CD4-positive, alpha-beta T cell treated with Interleukin-17A for 1 hour (primary cell): ENCODE measurements at places on chromosomes 5 and 9.

DNA sequence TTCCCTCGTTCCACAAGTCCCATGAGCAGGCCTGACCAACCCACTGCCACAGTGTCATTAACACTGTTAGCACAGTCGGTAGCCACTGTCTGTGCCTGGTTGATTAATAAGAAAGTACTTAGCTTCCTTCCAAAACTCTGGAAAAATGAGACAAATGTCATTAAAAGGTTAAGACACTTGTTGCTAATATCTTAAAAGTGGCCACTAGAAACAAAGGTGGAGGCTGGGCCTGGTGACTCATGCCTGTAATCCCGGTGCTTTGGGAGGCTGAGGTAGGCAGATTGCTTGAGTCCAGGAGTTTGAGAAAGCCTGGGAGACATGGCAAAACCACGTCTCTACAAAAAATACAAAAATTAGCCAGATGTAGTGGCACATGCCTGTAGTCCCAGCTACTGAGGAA lies 194.0 kb downstream of the PDZD2 start:
- no peak for DNase-seq

GRCh38 chr9:105502276-105502675 lies 54.4 kb downstream of the FSD1L start:
- no peak for DNase-seq

- DNase-seq: no peak
These were observed 85.6 kb downstream of the MACROH2A1 start for GRCh38 chr5:135313405-135313804.

GRCh38 chr5:132484391-132484725 lies 6.2 kb downstream of the IRF1 start:
- DNase-seq: no peak

DNA sequence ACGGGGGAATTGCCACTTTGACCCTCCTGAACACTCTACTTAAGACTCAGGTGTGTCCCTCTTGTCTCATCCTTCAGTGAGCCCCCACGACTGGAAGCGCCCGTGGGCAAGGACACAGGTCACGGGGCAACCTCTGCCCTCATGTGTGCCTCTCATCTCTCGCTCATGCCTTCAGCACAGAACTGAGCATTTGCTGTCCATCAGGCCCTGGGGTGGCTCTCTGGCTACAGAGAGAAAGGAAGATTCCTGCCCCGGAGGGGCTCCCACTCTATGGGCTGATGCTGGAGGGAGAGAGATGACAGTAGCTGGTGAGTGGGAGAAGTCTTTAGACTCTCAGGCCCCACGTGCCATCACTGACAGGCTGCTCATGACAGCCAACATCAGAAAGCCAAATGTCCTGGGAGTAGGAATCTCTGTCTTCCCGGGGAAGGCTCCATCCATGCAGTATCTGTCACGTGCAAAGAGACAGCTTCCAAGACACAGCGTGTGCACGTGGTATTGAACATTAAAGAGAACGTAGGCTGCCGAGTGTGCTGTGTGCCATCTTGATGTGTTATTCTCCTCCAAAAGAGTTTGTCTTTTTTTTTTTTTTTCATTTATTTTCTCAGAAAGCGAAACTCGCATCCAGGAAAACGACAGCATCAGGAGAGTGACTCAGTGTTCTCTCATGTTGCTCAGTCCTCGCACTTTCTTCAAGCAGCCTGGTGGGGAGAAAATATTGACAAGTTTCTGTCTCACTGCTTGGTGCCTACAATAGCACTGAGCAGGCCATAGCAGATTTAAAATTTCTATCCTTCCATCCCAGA lies 190.5 kb downstream of the GAS1 start:
- no peak for DNase-seq

GRCh38 chr5:133891390-133891789 lies 77.0 kb downstream of the C5orf15 start:
- no peak for DNase-seq

DNA sequence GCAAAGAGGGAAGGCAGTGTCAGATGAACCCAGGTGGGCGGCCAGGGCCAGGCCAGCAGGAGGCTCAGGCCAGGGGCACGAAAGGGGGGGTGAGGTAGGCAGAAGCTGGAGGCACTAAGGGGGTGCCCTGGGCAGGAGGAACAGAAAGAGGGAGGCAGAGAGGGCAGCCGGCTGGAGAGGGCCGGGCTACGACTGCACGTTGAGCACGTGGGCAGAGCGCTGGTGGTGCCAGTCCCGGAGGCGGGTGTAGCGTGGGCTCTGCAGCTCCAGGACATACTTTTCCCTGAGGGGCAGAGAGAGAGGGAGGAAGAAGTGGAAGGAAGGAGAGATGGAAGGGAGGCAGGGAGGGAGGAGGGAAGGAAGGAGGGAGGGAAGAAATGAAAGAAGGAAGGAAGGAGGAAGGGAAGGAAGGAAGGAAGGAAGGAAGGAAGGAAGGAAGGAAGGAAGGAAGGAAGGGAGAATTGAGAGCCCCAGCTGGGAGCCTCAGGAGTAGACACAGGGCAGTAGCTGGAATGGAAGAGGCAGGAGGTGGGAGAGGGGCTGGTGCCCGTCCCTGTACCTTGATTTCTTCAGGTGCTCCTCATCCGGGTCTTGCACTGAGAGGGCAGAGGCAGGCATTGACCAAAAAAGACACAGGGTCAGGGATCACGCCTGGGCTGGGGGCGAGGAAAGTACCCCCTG lies 7.0 kb downstream of the PDLIM7 start:
- DNase-seq: no peak

DNA sequence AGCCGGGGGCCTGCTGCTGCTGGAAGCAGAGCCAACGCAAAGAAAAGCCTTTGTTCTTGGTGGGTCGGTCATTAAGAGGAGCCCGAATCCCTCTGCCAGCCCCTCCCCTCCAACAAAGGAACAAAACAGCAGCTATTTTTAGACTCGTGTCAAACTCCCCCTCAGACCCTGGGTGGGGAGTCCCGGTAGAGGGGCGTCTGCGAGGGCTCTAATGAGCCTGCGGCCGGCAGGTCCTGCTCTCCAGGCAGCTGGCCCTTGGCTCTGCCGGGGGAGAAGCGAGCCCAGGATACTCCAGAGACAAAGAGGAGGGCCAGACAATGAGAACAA lies 114.0 kb downstream of the LHX2 start:
- DNase-seq: no peak

DNA sequence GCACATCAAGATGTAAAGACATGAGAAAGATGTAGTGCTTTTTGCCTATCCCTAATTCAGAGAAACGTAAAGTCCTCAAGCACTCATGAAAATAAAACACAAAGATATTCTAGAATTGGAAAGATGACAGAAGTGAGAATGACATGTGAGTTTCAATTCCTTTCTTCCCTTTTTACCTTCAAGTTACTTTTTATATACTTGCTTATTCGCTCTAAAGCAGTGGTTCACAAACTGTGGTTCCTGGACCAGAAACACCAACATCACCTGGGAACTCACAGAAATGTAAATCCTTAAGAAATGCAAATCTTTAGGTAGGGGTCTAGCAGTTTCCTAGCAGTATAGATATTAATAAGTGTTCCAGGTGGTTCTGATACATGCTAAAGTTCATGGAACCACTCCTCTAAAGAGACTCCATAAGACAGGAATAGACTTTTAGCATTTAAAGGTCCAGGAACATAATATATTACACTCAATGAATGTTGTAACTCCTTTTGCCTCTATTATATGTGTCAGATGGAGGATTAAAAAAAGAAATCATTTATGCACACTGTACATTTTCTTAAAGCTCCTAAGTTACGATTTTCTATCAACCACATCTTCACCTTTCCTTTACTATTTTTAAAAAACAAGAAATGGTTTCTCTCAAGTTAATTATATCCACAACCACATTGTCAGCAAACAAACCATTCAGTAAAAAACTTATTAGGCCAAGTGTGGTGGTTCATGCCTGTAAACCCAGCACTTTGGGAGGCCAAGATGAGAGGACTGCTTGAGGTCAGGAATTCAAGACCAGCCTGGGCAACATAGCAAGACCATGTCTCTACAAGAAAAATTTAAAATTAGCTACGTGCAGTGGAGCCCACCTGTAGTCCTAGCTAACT lies 39.9 kb downstream of the ERP44 start:
- DNase-seq: no peak

GRCh38 chr9:115039516-115040120 lies 78.3 kb downstream of the TNC start:
- DNase-seq: no peak

- DNase-seq: no peak
These were observed 166.3 kb downstream of the DOCK2 start for GRCh38 chr5:169803077-169803981.
